ENCODE measurements at places on chromosomes 5 and 9.

- no peak for DNase-seq
Measured at GRCh38 chr5:65098393-65098792, 329.7 kb downstream of the CWC27 start.

DNA sequence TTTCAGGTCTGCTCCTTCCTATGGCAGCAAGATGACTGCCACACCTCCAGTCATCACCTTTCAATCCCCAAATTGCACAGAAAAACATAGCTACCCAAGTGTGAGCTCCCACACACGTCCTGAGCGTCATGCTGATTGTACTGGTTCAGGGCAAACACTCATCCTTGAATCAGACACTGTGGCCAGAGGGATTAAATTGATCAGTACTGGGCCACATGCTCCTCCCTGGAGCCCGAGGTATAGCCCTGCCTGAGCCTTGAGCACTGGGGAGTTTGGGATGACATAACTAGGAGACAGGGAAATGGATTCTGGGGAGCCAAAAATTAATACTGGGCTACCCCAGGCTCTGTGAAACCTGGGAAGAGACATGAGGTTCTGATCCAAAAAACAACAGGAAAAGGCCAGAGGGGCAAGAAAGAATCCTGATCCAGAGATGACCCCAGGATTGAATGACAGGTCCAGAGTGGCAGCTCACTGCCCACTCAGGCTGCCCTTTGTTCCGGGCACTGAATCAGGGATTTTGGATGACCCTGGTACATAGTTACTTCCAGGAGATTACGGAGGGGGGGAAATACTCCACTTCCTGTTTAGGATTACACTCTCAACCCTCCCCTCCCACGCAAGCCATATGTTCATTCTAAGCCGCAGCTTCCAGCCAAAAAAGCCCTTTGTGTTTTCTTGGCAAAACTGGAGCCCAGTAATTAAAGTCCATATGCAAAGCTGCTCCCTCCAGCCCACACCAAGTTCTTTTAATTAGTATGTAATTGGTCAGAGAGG, 141.6 kb upstream of the SPRY4 start:
- DNase-seq, result peak; percentile 22

GRCh38 chr5:103445426-103446035, 117.1 kb downstream of the NUDT12 start:
- no peak for DNase-seq

DNA sequence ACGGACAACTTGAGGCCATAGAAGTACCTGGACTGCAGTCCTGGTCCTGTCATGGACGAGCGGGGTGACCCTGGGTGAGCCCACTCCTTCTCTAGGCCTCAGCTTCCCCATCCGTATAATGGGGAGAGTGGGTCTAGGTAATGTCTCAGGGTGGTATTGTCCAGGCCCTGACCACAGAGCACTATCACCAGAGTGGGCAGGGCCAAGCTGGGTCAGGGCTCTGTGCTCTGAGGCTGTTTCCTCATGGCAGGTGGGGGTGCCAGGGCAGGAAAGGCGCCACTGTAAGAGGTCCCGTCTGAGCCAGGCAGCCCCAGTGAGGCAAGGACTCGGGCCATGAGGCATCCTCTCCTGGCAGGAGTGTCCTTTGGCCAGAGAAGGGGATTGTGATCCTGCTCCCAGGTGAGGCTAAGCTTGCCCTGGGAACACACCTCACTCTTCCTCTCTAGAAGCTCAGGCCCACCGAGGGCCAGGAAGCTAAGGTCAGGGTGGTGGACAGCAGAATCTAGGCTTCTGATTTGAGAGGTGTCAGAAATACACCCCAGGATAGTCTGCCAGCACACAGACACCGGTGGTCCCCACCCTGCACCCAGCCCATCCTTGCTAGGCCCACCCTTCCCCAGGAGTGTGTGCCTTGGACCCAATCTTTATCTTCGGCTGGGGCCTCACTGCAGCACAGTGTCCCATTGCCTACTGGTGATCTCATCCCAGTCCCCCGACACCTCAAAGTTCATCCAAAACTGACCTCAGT, 1.5 kb upstream of the MYOZ3 start:
- DNase-seq, result no peak

- DNase-seq, result peak; percentile 85
Measured at GRCh38 chr9:89153232-89154017, 25.2 kb downstream of the SHC3 start.

DNA sequence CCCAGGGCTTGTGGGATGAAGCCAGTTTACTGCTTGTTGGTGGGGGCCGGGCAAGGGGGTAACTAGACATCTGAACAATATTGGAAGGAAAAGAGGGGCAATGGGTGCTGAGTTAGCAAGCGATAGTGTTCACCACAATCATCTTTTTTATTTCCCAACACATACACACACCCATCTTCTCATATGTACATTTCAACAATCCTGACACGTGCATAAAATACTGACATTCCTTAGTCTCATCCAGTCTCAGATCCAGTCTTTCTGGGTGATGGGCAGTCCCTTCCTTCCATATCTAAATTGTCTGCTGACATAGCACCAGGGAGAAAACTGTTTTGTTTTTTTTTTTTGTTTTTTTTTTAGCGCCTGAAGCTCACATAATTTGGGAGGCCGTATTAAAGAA, 333.6 kb upstream of the TRPC7 start:
- DNase-seq, result no peak

- DNase-seq, result no peak
Measured at GRCh38 chr5:9863486-9863885, 233.3 kb upstream of the TAS2R1 start.

DNA sequence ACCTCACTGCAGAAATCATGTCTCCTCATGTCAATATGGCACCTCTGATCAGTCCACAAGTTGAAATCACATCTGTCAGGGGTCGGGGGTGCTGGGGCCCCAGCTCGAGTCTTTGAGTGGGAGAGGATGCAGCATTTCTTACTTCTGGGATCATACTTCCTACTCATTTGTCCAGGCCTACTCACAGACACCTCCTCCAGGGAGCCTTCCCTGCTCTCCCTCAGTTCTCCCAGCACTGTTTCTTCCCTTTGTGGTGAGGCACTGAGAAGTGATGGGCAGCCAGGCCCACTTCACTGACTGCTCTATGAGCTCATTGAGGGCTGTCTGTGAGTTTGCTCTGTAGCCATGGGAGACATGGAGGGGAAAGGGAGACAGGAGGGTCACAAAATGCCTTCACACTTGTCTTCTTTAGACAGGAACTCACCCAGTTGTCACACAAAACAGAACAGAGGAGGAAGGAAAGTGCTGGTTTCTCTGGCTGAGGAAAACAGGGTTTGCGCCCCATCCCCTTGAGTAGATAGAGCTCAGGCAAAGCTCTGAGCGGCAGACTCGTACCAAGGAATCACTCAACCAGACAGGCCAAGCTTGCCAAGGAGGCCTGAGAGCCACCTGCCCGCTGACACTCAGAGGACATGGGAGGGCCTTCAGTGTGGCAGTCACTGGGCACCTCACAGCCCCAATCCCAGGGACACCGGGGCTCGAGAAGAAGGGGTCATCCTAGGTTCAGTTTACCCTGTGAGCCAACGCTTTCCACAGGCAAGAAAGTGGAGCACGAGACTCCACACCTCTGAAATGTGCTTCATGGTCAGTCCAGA, 152.9 kb downstream of the GABBR2 start:
- no peak for DNase-seq

GRCh38 chr9:10700291-10700690, 87.5 kb upstream of the PTPRD start:
- no peak for DNase-seq
